Stimulated activated CD8-positive, alpha-beta memory T cell treated with anti-CD3 and anti-CD28 coated beads, Interleukin-15, amount 100 ng/mL, for 1 hour (primary cell): ENCODE measurements at places on chromosomes 4 and X.

- DNase-seq: no peak
Measured at GRCh38 chr4:126799416-126799815, 833.3 kb upstream of the INTU start.

GRCh38 chrX:7638078-7638710, 204.8 kb upstream of the VCX start:
- no peak for DNase-seq

DNA sequence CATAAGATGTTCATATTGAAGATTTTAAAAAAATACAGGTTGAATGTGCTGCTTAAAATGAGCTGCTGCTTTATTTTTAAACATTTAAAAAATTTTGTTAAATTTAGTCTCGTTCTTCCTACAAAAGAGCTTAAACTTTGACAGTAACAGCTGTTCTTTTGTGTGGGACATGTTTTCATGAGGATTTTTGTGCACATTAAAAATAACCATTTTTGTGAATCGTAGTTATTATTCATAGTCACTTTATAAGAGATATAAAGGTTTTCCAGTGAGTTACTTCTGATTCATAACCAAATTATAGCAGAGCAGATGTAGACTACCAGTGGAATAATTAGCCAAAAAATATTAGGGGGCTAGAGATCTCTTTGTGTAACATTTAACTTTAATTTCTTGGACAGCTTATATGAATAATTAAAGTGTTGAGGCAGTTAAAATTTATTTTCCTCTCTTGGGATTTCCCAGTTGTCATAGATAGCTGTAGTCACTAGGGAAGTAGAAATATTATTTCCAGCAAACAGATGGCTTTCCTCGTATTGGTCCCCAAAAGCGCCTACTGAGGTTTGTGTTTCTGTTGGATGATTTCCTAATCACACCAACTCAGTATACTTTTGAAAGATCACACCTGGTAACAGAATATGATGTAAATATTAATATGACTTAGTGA, 24.2 kb downstream of the RBPJ start:
- DNase-seq: no peak

- DNase-seq: no peak
Measured at GRCh38 chrX:29890004-29890403, 325.4 kb upstream of the MAGEB2 start.

DNA sequence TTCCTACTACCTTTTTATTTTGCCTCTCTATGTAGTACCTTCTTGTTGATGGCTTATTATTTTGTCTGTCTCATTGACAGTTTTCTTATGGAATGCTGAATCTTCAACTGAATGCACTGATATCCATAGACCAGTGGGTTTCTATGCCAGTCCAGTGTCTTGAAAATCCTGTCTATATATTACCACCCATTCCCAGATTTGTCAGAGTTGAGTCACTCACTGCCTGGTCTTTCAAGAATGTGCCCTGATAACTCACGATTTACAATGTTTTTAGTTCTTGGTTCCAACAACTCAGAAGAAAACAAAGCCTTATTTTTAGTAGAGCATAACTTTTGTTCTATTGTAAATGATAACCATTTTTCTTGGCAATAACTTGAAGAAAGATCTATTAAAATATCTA, 606.0 kb upstream of the PITX2 start:
- DNase-seq: no peak

DNA sequence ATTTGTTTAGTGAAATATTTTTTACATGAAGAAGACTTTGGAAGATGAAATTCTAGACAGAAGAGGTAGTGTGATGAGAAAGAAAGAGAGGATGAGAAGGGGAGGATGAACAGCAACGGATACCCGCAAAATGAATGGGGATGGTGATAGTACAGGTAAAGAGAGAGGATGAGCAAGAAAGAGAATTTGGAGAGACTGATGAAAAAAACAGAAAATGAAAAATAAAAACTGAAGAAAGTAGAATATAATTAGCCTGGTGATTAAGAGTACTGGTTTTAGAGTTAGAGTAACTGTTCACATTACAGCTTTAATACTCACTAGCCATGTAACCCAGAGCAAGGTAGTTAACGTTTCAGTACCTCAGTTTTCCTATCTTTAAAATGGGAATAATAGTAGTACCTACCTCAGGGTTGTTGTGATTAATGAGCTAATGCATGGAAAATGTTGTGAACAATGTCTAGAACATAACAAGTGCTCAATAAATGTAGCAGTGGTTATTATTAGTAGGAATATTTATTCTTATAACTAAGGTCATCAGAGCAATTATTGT, 54.9 kb upstream of the ANTXR2 start:
- DNase-seq: no peak

DNA sequence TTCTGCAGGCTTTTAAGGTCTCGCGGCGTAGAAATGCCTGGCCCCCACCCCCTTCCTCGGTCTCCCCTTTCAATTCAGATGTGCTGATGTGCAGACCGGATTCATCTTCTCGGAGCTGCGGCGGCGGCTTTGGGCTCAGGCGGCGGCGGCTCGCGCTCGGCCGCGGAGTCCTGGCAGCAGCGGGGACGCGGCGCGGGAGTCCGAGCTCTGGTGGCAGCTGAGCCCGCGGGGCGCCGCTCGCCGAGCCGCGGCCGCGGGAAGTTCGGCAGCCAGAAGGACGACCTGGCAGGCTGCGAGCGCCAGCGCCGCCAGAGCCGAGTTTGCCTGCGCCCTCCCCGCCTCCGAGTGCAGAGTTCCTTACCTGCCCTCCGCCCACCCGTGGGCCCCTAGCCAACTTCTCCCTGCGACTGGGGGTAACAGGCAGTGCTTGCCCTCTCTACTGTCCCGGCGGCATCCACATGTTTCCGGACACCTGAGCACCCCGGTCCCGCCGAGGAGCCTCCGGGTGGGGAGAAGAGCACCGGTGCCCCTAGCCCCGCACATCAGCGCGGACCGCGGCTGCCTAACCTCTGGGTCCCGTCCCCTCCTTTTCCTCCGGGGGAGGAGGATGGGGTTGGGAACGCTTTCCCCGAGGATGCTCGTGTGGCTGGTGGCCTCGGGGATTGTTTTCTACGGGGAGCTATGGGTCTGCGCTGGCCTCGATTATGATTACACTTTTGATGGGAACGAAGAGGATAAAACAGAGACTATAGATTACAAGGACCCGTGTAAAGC, 448 bp downstream of the TLL1 start:
- no peak for DNase-seq

- DNase-seq: no peak
Measured at GRCh38 chrX:99117011-99117410, 1293.1 kb downstream of the PCDH19 start.

DNA sequence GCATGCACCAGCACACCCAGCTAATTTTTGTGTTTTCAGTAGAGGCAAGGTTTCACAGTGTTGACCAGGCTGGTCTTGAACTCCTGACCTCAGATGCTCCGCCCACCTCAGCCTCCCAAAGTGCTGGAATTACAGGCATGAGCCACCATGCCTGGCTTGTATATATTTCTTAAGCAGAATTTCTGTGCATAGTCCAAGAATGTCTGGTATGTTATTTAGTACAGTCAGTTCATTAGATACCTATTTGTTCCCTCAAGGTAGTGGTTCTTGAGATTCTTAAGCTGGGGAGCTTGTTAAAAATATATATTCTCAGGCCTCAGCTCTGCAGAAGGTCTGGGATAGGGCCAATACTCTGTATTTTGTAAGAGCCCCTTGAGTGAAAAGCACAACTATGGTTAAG, 4.6 kb upstream of the SERTM2 start:
- DNase-seq: no peak

- DNase-seq: no peak
Measured at GRCh38 chr4:33911959-33912358, 2332.4 kb downstream of the ARAP2 start.

DNA sequence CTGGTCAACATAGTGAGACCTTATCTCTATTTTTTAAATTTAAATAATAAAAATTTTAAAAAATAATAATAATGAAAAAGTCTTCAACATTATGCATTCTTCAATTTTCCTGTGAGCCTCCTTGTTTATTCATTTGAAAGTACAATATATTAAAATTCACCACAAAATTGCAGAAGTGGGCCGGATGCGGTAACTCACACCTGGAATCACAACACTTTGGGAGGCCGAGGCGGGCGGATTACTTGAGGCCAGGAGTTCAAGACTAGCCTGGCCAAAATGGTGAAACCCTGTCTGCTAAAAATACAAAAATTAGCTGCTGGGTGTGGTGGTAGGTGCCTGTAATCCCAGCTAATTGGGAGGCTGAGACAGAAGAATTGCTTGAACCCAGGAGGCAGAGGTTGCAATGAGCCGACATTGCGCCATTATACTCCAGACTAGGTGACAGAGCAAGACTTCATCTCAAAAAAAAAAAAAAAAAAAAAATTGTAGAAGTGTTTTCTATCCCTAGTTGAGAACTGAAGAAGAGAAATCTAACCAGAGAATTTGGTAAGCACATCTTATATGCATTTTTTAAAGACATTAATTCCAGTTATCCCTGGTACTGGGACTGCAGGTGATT, 56.9 kb downstream of the RBM47 start:
- DNase-seq: no peak

DNA sequence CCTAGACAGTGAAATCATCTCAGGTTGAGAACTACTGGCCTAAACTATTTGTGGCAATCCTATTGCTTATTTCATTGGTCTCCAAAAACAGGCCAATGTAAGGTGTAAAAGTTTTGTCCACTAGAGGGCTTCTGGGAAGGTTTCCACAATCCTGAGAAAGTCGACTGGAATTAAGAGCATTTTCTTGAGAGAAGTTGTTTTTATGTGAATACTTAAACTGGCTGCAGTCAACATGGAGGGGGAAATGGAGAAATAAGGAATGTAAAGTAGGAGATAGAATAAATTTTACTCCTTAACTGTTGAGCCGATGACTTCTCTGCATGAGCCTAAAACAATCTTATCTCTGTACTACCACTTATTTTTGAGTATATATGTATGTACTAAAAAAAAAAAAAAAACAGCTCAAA, 11.0 kb upstream of the EIF4E start:
- no peak for DNase-seq

GRCh38 chr4:41853973-41854372, 81.3 kb upstream of the TMEM33 start:
- no peak for DNase-seq
